Breast epithelium (tissue), 4 donors: ENCODE measurements at places on chromosomes 5 and 9. TPM values are rescaled to one million over a fixed set of nuclear protein-coding genes. Genes with fewer than 3 reads are reported as not detected.

Gene FGF1
- total RNA-seq = 6.6 TPM

DNA sequence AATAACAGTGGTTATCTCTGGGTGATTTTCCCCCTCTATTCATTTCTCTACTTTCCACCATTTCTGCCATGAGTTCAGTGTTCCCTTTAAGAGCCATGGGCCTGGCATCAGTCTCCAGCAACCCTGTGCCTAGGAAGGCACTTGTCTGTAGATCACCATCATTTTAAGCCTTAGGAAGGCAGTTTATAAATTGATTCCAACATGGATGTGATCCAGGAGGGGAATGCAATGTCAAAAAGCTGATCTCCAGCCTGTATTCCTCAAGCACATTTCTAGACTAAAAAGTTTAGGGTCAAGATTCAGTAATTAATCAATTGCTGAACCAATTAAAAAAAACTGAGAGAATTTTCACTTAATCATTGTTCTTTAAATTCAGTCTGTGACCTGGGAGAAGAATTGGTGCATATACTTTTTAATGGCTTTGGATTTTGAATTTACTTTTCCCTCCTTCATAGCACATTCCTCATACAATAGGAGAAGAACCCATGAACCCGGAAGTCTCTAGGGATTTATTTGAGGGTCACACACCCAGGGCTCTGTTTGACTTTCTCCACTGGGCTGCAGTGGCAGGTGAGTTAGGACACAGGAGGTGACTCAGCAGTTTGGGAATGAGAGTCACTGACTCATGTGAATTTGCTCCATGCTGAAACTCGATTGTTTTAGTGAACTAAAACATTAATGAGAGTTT lies 6.1 kb upstream of the ERMP1 start:
- DNase-seq = no peak

- no peak for DNase-seq
Observed at GRCh38 chr5:74200560-74200959, 440.0 kb downstream of the ENC1 start.

GRCh38 chr9:129221233-129221632 lies 43.2 kb upstream of the IER5L start:
- no peak for DNase-seq

Gene DBH
- not detected for total RNA-seq

GRCh38 chr5:174553556-174553955 lies 170.8 kb upstream of the MSX2 start:
- no peak for DNase-seq

GRCh38 chr9:19597176-19597575 lies 188.4 kb downstream of the ACER2 start:
- DNase-seq = no peak

- no peak for DNase-seq
Observed at GRCh38 chr5:38556088-38556598, 303 bp downstream of the LIFR start.

GRCh38 chr5:83428126-83428525 lies 43.4 kb upstream of the VCAN start:
- DNase-seq = no peak

- DNase-seq = no peak
Observed at GRCh38 chr9:124768334-124768733, 2.8 kb downstream of the NR6A1 start.

Gene RLN1
- 1.2 TPM for total RNA-seq

DNA sequence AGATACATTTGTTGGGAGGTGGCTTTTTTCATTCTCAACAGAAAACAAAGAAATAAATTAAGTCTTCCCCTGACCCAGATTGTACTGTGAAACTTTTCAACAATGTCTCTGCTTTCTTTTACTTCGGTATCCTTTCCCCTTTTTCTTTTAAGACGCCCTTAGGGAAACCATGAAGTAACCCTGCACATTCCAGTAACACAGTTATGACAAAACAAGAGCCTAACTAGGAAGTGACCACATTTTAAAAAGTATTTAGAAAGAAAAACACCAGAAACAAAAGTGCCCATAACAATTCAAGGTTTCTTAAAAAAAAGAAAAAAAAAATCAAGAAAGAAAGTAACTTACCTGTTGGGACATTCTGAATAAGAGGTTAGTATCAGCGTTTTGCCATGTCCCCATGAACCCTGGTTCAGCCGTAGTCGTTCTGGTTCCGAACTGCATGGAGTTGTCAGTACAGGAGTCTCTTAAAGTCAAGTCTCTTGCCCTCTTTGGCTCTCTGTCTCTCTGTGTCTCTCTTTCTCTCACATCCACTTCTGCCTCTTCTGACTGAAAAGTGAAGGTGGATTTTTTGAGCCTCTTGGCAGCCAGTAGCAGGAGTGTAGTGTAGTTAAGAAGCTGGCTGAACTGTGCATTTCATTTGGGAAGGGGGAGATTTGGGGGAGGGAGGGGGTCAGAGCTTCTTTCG lies 142.9 kb downstream of the BNC2 start:
- DNase-seq = no peak

Gene CHMP5
- 63.1 TPM for total RNA-seq

DNA sequence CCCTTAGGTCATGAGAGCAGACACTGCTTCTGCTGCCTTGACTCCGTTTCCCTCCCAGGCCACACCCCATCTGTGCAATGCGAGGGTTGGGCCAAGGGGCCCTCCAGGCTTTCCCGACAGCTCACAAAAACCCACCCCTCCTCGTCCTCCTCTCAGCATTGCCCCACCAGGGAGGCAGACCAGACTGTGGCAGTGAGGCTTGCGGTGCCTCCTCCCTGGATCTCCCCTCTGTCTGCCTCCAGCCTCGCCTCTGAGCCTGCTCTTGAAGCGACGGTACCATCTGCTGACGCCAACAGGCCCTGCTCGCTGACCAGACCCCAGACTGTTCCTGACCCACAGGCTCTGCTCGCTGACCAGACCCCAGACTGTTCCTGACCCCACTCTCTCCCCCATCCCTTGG lies 99.2 kb upstream of the CACNA1B start:
- DNase-seq = no peak

Gene SPATA31D4
- not detected for total RNA-seq

GRCh38 chr5:85813146-85813545 lies 804.6 kb upstream of the COX7C start:
- no peak for DNase-seq

- no peak for DNase-seq
Observed at GRCh38 chr5:8500426-8500825, 631.5 kb downstream of the MTRR start.

Gene SAPCD2
- 2.8 TPM for total RNA-seq

- DNase-seq = no peak
Observed at GRCh38 chr9:99231711-99232110, 9.6 kb downstream of the SEC61B start.

DNA sequence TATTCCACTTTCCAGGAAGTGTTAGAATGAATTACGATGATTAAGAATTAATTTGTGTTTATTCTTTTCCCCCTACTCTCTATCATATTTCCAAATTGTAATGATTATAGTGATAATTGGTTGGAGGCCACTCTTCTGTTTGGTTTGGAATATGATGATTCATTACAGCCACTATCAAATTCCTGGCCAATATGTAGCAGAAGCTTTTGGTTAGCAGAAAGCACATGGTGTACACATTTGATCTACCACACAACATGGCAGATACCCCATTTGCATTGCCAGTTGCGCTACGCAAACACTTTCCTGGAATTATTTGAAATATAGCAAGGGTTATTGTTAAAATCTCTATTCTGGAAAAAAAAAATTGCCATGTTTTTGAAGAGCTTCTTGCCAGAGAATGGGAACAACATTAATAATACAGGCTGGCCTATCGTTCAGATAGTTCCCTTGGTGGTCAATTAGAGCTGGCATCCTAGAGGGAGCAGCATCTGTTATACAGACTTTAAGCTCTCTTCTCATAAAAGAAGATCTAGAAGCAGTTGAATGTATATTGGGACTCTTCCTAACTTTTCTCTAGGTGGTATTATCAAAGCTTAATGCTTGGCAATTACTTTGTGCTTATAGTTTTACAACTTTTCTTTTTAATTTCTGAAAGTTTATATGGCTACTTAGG lies 455.0 kb upstream of the ACTBL2 start:
- DNase-seq = no peak

GRCh38 chr9:110252509-110253139 lies 3.7 kb downstream of the TXN start:
- no peak for DNase-seq

Gene C9orf153
- 0.80 TPM for total RNA-seq

- no peak for DNase-seq
Observed at GRCh38 chr5:132110930-132111329, 37.3 kb downstream of the CSF2 start.

Gene NR5A1
- total RNA-seq = not detected

GRCh38 chr5:35900972-35901695 lies 37.3 kb downstream of the CAPSL start:
- DNase-seq = no peak

- no peak for DNase-seq
Observed at GRCh38 chr5:135626636-135627035, 47.8 kb upstream of the CXCL14 start.

GRCh38 chr5:32852535-32852934 lies 141.4 kb downstream of the NPR3 start:
- DNase-seq = no peak

Gene SOWAHA
- 3.2 TPM for total RNA-seq

- DNase-seq = no peak
Observed at GRCh38 chr5:7419367-7419766, 23.4 kb downstream of the ADCY2 start.

Gene SYK
- 25.9 TPM for total RNA-seq

Gene LRRC14B
- 0.33 TPM for total RNA-seq

GRCh38 chr9:111118256-111118948 lies 80.1 kb upstream of the LPAR1 start:
- DNase-seq = no peak

Gene BNC2
- 15.8 TPM for total RNA-seq

DNA sequence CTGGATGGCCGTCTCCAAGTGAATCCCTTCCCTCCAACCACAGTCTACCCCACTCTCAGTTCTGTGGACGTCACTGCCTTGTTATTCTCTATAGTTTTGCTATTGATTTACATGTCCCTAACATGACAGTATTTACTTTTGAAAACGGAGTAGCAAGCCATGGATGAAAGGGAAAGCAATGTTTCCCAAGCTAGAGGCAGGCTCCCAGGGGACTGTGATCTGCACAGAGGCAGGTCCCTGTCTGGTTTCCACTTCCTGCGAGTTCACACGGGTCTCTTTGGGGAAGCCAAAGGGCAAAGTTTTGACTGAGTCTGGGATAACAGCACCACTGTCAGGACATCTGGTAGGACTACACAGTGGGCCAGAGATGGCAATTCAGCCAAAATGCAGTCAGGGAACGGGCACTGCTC lies 12.7 kb downstream of the C9orf153 start:
- DNase-seq = no peak

DNA sequence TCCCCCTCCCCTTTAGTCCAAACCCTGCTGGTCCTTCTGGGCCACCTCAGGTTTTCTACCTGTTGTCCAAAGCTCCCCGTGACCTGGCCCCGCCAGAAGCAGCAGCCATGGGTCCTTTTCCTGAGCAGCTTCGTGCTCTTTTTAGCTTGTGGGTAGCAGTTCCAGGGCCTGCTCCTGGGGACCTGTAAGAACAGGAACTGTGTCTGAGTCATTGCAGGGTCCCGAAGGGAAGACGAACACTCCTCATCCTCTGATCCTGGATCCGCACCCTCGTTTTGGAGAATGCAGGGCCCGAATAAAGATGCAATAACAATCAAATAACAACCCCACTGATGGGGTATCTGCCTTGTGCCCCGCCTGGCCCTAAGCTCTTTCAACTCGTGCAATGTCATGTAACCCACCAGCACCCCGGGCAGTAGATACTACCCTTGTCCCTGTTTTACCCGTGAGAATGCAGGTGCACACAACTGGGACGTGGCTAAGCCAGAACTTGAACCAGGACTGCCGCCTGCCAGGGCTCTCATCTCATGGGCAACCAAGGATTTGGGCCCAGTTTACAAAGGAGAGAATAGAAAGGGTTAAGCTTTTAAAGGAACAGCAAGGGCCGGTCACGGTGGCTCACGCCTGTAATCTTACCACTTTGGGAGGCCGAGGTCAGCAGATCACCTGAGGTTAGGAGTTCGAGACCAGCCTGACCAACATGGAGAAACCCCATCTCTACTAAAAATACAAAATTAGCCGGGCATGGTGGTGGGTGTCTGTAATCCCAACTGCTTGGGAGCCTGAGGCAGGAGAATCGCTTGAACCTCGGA lies 33.2 kb downstream of the NEK6 start:
- no peak for DNase-seq

Gene HACD4
- total RNA-seq = 4.0 TPM

DNA sequence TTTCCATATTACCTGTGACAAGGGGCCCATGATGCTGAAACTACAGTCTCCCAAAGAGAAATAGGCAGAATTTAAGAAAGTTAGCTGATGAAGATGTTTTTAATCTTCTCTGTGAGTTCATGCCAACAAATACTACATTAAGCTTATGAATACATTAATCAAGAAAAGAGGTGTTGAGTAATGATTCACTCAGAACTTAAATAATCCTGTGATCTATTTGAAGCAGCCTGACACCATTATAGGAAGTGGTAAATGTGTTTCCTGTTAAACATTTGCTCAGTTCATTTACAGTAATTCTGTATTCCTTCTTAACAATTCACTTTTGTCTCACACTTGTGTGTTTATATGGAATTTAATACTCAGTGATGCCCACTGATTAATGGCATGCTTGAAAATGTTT lies 75.0 kb upstream of the IZUMO3 start:
- DNase-seq = no peak
